BJ (cell line): ENCODE measurements at places on chromosomes 2 and 18.
A peak's percentile ranks its signal among the peaks of the same experiment; 100 is the strongest.

GRCh38 chr2:215664847-215665525 lies 229.1 kb upstream of the FN1 start:
- DNase-seq: peak; percentile 77

- no peak for DNase-seq
Observed at GRCh38 chr18:75502286-75502685, 74.8 kb upstream of the SMIM21 start.

- DNase-seq: no peak
Observed at GRCh38 chr2:72142570-72143440, 4.9 kb downstream of the CYP26B1 start.

DNA sequence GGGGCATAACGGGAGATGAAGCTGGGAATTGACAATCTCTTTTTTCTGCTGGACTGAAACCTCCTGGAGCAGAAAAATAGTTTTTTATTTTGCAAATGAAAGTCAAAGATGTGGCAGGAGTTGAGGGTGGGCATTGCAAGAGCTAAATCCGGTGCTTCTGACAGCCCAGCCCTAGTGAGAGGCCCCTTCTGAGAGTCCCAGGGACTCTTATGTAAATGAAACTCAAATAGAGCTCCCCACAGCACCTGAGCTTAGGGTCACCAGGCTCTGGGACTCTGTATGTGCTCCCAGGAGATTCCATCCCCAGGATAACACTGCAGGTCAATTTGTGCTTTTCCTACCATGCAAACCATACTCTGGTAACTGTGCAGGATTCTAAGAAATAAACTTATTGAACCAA lies 192.8 kb downstream of the ANKRD30B start:
- no peak for DNase-seq
